ENCODE measurements at places on chromosomes 1 and 21.

GRCh38 chr1:5646486-5647149 lies 345.6 kb downstream of the NPHP4 start:
- no peak for DNase-seq
- no peaks in the 10 kb centered on the region for H3K36me3 ChIP-seq
- H3K27ac ChIP-seq, result no peak overlapping the region
- no peak overlapping the region for H3K4me3 ChIP-seq

GRCh38 chr1:245458234-245458633 lies 303.4 kb downstream of the KIF26B start:
- H3K4me1 ChIP-seq, result no peaks in the 10 kb centered on the region
- no peak overlapping the region for H3K4me3 ChIP-seq
- H3K36me3 ChIP-seq, result no peaks in the 10 kb centered on the region
- H3K27ac ChIP-seq, result no peak overlapping the region

DNA sequence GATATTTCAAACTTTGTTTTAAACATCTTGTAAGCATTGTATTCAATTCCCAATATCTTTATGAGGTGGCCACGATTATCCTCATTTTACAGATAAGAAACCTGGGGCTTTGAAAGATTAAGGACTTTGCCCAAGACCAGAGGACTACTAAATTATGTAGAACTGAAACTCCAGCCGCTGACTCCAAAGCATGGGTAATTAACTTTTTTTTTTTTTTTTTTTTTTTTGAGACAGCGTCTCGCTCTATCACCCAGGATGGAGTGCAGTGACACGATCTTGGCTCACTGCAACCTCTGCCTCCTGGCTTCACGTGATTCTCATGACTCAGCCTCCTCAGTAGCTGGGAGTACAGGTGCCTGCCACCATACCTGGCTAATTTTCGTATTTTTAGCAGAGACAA lies 68.7 kb downstream of the ALG14 start:
- no peak for DNase-seq
- peaks cover 17% of the 10 kb centered on the region for H3K4me1 ChIP-seq
- no peak overlapping the region for H3K27ac ChIP-seq
- no peaks in the 10 kb centered on the region for H3K27me3 ChIP-seq

DNA sequence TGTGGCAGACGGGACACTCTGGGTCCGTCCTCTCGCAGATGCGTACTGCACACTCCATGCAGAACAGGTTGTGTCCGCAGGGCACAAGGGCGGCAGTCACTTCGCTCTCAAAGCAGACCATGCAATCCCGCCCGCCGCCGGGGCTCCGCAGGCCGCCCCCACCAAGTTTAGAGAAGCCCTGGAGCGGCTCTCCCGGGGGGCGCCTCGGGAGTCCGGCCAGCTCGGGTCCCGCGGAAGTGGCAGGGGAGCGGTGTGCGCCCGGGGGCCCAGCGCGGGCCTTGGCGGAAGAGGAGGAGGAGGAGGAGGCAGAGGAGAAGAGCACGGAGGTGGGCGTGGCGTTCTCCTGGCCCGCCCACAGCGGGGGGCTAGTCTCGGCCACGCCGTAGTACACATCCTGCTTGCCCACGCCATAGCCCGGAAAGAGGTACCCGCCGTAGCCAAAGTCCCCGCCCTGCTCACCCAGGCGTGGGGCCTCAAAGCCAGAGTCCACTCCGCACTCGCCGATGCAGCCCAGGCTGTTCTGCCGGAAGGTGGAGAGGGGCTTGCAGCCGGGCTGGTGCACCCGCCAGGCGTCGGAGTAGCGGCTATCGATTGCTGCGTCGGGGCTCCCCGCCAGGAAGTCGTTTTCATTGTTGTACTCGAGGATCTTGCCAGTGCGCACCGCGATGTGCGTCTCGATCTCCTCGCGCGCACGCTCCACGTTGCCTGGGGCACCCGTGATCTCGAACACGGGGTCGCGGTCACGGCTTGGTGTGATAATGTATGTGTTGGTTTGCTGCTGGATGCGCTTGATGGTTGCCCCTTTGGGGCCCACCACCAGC lies 5.4 kb downstream of the MEX3A start:
- no peaks in the 10 kb centered on the region for H3K4me1 ChIP-seq
- H3K27me3 ChIP-seq, result no peaks in the 10 kb centered on the region
- H3K36me3 ChIP-seq, result peaks cover 3% of the 10 kb centered on the region
- H3K27ac ChIP-seq, result no peak overlapping the region
- no peak for DNase-seq
- H3K4me3 ChIP-seq, result no peak overlapping the region

GRCh38 chr1:182589931-182590330 lies 875 bp upstream of the RNASEL start:
- peaks cover 4% of the 10 kb centered on the region for H3K4me1 ChIP-seq
- no peak overlapping the region for H3K27ac ChIP-seq
- no peak overlapping the region for H3K4me3 ChIP-seq
- H3K27me3 ChIP-seq, result no peaks in the 10 kb centered on the region
